ENCODE measurements at places on chromosomes 4 and X.

DNA sequence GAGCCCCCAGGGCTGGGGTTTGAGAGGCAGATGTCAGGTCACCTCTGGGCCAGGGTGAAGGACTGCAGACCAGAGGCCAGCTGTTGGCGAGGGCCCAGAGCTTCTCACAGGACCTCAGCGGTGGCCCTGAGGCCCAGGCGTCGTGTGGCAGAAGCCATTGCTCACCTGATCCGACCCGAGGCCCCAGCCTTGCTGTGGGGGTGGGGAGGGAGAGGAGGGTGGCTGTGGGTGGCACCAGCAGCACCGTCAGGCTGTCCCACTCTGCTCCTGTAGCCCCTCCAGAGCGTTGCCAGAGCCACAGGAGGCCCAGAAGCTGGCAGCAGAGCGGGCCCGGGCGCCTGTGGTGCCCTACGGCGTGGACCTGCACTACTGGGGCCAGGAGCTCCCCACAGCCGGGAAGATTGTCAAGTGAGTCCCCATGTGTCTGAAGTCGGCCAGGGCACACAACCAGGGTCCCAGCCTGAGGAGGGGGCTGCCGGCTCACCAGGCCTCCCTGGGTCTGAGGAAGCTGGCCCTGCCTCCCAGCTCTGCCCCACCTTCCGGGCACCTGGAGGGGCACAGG lies 28.8 kb downstream of the UVSSA start:
- DNase-seq, result no peak

DNA sequence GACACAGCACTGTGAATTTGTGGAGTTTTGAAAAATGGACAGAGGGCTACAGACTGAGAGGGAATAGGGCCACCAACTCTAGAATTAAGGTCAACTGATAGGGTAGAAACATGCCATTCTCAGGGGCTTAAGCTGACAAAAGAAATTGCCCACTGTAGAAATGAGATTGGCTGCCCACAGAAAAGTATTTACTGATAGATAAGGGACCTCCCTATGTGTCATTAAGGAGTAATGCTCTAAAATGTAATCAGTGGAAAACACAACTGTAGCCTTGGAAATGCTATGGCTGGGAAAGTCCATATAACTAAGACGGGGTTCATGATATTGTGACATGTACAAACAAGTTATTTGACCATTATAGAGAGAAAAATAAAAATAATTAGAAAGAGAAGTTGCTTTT lies 4.6 kb downstream of the RTL9 start:
- no peak for DNase-seq

GRCh38 chr4:119623025-119623424 lies 5.6 kb downstream of the PDE5A start:
- no peak for DNase-seq

DNA sequence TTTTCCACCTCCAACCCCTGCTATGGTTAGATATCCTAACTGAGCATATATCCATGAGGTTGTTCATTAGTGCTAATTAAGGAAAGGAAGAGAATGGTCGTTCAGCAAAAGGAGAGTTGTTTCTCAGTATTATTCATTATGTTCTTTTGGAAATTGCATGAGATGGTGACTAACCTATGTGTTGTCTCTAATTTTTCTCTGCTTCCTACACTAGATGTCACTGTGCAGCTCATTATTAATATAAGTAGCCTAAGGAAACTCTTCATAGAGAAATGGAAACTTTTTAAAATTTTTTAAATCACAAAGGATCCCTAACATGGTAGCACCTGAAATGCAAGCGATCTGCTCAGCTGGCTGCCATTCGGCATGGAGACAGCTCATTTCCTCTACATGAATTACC lies 67.7 kb upstream of the FAM9A start:
- no peak for DNase-seq

Measured in NCI-H2081 (cell line).